ENCODE measurements at places on chromosomes 12 and 14. TPM values are rescaled to one million over a fixed set of nuclear protein-coding genes. Genes with fewer than 3 reads are reported as not detected.

DNA sequence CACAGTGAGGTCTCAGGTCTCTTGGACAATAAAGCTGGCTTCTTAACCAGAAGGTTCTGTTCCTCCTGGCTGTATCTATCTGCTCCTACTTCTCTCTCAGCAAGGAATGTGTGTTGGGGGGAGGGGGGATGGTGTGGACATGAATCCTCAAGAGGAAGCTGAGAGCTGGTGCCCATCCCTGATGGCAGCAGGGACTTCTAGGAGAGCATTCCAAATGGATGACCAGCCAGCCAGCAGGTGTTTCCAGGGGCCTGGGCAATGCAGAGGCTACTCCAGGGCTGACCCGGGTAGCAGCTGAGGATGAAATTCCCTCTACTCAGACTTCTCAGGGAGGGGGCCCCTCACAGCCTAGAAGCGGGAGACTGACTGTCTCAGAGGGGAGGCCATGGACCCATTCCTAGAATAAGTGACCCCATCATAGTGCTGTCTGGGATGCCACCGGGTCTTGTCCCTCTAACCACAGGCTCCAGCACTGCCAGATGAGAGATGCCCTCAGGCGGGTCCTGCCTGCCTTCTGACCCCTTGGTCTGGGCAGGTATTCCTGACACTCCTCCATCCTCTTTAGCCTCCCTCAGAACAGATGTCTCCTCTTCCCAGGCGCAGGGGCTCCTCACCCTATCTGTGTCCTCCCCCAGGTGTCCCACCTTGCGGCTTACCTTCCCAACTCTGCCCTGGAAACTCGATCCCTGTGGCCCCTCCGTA lies 1.2 kb downstream of the RAB15 start:
- peaks cover 1% of the 10 kb centered on the region for H3K36me3 ChIP-seq
- peaks cover 21% of the 10 kb centered on the region for H3K27me3 ChIP-seq
- DNase-seq = no peak

- H3K36me3 ChIP-seq = no peaks in the 10 kb centered on the region
- H3K27me3 ChIP-seq = peaks cover 10% of the 10 kb centered on the region
- peak overlapping the region; percentile 13 for H3K27ac ChIP-seq
- no peak for DNase-seq
Observed at GRCh38 chr14:52080808-52081755, 12.2 kb upstream of the NID2 start.

DNA sequence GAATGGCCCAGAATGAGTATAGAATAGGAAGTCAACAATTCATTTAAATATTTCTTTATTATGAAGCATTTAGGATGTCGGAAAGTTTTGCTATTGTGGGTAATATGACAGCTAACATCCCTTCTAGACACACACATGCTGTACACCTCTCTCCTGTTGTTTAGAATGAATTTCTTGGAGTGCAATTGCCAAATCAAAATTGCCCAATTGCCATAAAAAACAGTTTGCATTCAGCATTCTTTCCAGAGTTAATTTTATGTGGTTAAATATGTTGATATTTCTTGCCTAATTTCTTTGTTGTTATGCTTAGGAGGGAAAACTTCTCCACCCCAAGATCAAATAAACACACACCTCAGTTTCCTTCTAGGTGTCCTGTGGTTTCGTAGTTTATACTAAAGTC lies 16.9 kb upstream of the SMCO2 start:
- no peaks in the 10 kb centered on the region for H3K4me1 ChIP-seq
- H3K36me3 ChIP-seq = peaks cover 7% of the 10 kb centered on the region
- H3K27me3 ChIP-seq = no peaks in the 10 kb centered on the region
- H3K4me3 ChIP-seq = no peak overlapping the region
- DNase-seq = no peak

DNA sequence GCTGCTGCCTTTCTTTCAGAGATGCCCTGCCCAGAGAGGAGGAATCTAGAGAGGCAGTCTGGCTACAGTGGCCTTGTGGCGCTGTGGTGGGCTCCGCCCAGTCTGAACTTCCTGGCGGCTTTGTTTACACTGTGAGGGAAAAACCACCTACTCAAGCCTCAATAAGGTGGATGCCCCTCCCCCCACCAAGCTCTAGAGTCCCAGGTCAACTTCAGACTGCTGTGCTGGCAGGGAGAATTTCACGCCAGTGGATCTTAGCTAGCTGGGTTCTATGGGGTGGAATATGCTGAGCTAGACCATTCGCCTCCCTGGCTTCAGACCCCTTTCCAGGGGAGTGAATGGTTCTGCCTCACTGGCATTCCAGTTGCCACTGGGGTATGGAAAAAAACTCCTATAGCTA lies 25.6 kb downstream of the SPATA7 start:
- no peaks in the 10 kb centered on the region for H3K27me3 ChIP-seq
- no peak for DNase-seq
- H3K36me3 ChIP-seq = peaks cover 88% of the 10 kb centered on the region
- no peaks in the 10 kb centered on the region for H3K4me1 ChIP-seq

GRCh38 chr12:103928682-103929045 lies 1.5 kb upstream of the HSP90B1 start:
- peaks cover 7% of the 10 kb centered on the region for H3K36me3 ChIP-seq
- H3K4me1 ChIP-seq = peaks cover 27% of the 10 kb centered on the region
- H3K4me3 ChIP-seq = peak overlapping the region; percentile 79

DNA sequence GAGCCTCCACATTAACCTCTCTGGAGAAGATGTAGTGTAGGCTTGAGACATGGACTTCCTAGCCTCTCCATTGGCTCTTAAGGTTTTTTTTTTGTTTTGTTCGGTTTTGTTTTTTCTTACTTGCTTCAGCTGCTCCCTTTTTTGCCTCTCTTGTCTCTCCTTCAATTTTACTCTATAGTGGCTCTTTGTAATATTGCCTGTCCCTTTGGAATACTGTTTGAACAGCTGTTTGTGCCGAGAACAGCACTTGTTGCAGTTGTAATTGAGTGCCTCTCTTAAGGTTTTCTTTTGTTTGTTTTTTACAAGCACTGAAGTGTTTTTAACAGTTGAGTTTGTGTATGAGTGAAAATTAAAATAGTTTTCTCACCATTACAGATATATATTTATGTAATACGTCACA lies 567.7 kb downstream of the LRFN5 start:
- no peaks in the 10 kb centered on the region for H3K27me3 ChIP-seq
- no peak for DNase-seq
- no peak overlapping the region for H3K4me3 ChIP-seq
- H3K27ac ChIP-seq = no peak overlapping the region
- no peaks in the 10 kb centered on the region for H3K36me3 ChIP-seq

DNA sequence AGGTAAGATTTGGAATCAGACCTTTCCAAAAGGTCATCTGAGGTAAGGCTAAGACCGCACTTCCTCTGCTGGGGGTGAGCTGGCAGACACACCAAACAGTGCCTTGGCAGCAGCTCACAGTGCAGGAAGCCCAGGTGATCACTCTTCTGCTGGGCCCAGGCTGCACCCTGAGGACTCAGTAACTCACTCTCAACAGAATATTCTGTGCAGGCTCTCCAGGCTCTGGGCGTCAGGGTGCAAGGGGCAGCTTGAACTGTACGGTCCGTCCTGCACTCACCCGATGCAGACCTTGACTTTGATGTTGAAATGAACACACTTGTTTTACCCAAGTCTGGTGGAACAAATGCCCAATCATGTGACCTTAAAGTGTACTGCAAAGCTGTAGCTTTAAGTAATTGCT lies 6.0 kb downstream of the ALKBH2 start:
- H3K4me3 ChIP-seq = no peak overlapping the region
- H3K36me3 ChIP-seq = peaks cover 13% of the 10 kb centered on the region
- H3K27ac ChIP-seq = no peak overlapping the region

TBPL2 gene
- total RNA-seq = not detected

APOLD1 gene
- 5.3 TPM for total RNA-seq

KRT6A gene
- total RNA-seq = not detected

SLC38A2 gene
- 224 TPM for total RNA-seq

Data from progenitor cell of endocrine pancreas (in vitro differentiated cells).